ENCODE measurements at places on chromosomes 6 and 20. TPM values are rescaled to one million over a fixed set of nuclear protein-coding genes. Genes with fewer than 3 reads are reported as not detected.
A peak's percentile ranks its signal among the peaks of the same experiment; 100 is the strongest.

GRCh38 chr20:8130840-8131526 lies 1.1 kb upstream of the PLCB1 start:
- no peak for DNase-seq
- peak overlapping the region; percentile 92 for H3K27ac ChIP-seq
- no peaks in the 10 kb centered on the region for H3K36me3 ChIP-seq

- peaks cover 70% of the 10 kb centered on the region for H3K4me1 ChIP-seq
- no peak overlapping the region for H3K4me3 ChIP-seq
- peak overlapping the region; percentile 99 for H3K27ac ChIP-seq
- DNase-seq, result no peak
- H3K27me3 ChIP-seq, result no peaks in the 10 kb centered on the region
These were observed 7.9 kb downstream of the ZMYND8 start for GRCh38 chr20:47348539-47349142.

DNA sequence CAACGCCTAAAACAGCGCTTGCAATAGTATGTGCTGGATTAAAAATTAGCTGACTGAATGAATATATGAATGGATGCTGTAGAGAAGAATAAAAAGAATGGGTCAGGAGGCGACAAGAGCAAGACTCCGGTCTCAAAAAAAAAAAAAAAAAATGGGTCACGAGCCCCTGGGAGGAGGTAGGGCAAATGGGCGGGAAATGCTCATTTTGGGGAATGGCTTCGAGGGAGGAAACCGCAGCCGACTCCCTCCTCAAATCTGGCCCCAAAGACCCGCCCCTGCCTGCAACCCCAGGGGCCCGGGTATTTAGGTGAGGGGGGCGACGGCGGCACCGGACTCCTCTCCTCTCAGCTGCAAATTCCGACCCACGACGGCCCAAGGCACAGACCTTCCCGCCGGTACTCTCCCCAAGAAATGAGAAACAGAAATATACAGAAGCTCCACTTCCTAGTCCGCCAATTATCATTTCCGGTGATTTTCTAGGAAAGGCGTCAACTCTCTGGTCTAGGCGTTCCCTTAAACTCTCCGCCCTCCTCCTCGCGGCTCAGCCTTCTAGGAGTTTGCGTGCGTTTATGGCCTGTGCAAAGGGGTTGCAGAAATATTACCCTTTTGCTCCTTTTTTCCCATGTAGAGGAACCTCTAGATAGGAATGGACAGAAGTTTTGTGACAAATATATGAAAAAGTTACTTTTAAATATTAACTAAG lies at the start of gene ZNF311:
TSS of gene ZNF311 (minus strand) at position 133 of the 703 bp plus-strand sequence. CDS start 1,361 bp downstream, outside the sequence.
- H3K36me3 ChIP-seq, result no peaks in the 10 kb centered on the region
- H3K4me3 ChIP-seq, result peak within 1 kb of the TSS; percentile 56
- H3K4me1 ChIP-seq, result no peaks in the 10 kb centered on the region
- H3K27me3 ChIP-seq, result no peaks in the 10 kb centered on the region

GRCh38 chr6:142808405-142809061 lies 136.4 kb downstream of the HIVEP2 start:
- H3K4me1 ChIP-seq, result no peaks in the 10 kb centered on the region
- no peaks in the 10 kb centered on the region for H3K36me3 ChIP-seq
- H3K27ac ChIP-seq, result no peak overlapping the region
- no peaks in the 10 kb centered on the region for H3K27me3 ChIP-seq
- no peak overlapping the region for H3K4me3 ChIP-seq
- DNase-seq, result no peak

- peak; percentile 42 for DNase-seq
- H3K4me3 ChIP-seq, result no peak overlapping the region
- no peaks in the 10 kb centered on the region for H3K27me3 ChIP-seq
- no peaks in the 10 kb centered on the region for H3K4me1 ChIP-seq
- H3K27ac ChIP-seq, result no peak overlapping the region
These were observed 127.9 kb downstream of the DTNBP1 start for GRCh38 chr6:15534974-15535373.

Gene COL12A1
- 28.6 TPM for total RNA-seq

Gene LMBRD1
- 46.9 TPM for total RNA-seq

Gene B3GAT2
- total RNA-seq, result 0.07 TPM

Measured in right atrium auricular region (tissue), 2 donors.